ENCODE measurements at places on chromosomes 11 and 22.

- DNase-seq = peak; percentile 41
Observed at GRCh38 chr11:10413268-10413667, 41.8 kb upstream of the AMPD3 start.

- DNase-seq = no peak
Observed at GRCh38 chr11:10975287-10975721, 117.5 kb upstream of the ZBED5 start.

- DNase-seq = no peak
Observed at GRCh38 chr11:20536784-20537183, 62.6 kb upstream of the SLC6A5 start.

DNA sequence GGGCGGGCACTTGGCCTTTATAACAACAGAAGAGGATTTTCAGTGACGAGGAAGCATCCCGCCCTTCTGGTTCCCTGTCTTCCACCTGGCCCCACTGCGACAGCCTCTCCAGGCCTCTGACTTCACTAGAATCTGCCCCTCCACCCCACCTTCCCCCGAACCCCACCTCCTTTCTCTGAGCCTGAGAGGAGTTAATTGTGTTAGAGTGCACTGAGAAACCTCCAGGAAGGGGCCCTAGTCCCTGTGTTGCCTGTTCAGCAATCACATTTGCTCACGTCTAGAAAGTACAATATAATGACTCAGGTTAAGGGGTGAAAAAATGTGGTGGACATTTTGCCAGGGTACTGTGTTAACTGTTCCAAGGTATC lies 38.8 kb downstream of the PTPRJ start:
- no peak for DNase-seq

- DNase-seq = no peak
Observed at GRCh38 chr11:100851584-100852152, 164.6 kb downstream of the ARHGAP42 start.

DNA sequence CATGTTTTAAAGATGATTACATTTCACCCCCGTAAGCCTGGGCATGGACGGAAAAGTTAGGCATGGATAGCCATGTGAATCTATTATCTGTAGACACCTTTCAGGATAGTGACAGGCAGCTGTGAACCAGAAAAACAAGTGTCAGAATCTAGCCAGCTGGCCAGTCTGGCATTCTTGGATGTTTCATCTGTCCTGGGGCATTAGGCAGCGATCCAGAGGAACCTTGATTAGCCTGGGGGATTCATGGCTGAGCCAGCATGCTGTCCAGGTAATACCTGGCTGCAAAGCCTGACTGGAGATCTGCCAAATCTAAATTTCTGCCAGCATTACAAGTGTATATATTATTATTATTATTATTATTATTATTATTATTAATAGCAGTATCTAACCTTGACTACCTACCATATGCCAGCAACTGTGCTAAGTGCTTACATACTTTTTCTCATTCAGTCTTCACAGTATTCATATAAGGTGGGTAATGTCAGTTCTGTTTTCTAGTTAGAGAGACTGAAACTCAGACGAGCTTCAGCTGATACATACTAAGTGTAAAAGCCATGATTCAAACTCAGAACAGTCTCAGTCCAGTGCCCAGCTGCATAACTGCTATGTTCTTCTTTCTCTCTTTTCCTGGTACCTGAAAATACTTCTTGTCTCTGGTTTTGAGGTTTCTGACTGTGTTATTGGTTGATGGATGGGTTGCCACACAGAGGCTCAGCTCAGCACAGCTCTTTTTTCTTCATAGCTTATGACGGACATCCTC lies 12.8 kb downstream of the BMAL1 start:
- no peak for DNase-seq

DNA sequence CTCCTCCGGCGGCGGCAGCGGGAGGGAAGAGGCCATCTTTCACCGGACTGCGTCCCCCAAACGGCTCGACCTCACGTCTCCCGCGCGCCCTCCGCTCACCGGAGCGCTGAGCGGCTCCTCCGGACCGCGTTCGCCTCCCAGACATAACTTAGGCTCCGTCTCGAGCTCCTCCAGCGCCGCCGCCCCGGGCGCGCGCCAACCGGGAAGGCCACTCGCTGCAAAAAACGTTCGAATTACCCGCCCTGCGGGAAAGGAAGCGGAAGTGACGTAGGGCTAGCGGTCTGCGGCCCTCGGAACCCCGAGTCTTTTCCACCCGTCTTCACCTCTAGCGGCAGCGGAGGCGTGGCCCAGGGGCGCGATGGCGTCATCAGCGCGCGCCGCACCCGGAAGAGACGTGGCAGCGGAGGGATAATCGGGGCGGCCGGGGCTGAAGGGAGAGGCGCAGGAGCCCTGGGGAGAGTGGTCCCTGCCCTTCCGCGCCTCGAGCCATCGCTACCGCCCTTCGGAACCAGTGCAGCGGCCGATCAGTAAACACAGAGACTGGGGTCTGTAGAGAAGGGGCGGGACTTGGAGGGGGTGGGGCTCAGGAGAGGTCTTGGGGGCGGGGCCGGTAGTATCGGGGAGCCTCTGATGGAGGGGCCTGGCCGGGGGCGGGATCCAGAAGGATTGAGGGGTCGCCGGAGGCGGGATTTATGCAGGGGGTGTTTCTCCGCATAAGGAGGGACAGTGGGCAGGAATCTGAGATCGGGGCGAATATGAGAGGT lies at the start of the genes CDCA5 and ZFPL1:
TSS of gene CDCA5 (minus strand) at position 207 of the 764 bp plus-strand sequence. CDS start at position 145, 62 bp downstream.
TSS of gene ZFPL1 (plus strand) at position 389 of the 764 bp plus-strand sequence. CDS start 477 bp downstream, outside the sequence.
- peak; percentile 97 for DNase-seq

DNA sequence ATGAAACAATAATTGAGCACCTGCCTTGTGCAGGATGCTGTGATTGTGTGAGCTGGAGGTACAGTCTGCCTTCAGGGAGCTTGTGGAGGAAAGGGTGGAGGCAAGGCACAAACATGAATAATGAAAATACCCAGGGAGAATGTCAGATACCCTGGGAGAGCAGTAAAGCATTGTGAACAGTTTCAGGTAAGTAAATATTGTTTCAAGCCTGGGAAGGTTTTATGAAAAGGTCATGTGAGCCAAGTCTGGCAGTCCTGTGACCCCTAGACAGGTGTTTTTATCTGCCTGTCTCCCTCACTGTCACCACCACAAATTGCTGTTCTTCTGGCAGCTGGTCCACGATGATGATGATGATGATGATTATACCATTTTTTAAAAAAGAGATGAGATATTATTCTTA lies 32.0 kb downstream of the SPECC1L start:
- no peak for DNase-seq

- DNase-seq = no peak
Observed at GRCh38 chr11:17638311-17638710, 81.1 kb upstream of the MYOD1 start.

DNA sequence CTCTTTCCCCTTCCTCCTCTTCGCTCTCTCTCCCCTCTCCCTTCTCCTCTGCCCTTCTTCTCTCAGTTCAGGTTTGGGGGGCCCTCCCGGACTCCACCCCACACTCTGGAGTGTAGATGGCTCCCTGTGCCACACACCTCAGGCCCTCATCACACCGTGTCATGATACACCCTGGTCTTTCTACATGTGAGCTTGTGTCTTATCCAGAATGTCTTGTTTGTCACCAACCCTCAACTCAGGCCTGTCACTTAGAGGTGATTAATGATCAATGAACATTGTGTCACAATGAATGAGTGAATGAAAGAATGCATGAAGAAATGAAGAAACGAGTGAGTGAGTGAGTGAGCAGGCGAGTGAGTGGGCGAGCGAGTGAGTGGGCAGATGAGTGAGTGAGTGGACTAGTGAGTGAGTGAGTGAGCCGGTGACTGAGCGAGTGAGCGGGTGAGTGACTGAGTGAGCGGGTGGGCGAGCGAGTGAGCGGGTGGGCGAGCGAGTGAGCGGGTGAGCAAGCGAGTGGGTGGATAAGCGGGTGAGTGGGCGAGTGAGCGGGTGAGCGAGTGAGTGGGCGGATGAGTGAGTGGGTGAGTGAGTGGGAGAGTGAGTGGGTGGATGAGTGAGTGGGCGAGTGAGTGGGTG lies 33.8 kb downstream of the CAPN1 start:
- no peak for DNase-seq

- DNase-seq = peak; percentile 23
Observed at GRCh38 chr11:72039031-72039855, 40.5 kb downstream of the IL18BP start.

DNA sequence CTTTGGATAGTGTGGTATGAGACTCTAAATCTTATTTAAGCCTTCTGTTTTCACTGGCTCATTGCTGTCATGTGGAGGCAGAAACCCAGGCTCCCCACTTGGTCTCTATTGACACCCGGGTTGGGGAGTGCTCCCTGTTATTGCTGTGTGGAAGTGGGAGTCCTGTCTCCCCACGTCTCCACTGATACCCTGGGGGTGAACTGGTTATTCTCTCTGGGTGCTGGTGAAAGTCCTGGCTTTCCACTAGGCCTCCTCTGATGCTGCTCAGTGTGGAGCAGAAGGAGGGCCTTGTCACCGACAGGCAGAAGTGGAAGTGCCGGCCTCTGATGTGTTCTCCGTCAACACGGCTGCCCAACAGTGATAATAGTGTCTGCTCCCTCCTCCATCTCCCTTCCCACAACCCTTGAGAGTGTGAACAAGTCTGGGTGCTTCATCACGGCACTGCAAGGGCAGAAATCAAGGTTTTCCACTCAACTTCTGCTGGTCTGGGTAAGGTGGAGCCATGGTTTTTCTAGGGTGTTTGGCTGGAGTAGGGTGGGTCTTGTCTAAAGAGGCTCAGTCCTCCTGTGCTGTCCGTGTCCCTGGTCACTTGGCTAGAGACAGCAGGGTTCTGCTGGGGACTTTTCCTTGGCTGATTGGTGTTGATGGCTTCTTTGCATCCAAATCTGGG lies 240.7 kb upstream of the B3GAT1 start:
- no peak for DNase-seq

GRCh38 chr22:49297286-49297870 lies 530.3 kb downstream of the BRD1 start:
- no peak for DNase-seq

GRCh38 chr22:43035250-43035649 lies 20.3 kb upstream of the PACSIN2 start:
- DNase-seq = no peak

DNA sequence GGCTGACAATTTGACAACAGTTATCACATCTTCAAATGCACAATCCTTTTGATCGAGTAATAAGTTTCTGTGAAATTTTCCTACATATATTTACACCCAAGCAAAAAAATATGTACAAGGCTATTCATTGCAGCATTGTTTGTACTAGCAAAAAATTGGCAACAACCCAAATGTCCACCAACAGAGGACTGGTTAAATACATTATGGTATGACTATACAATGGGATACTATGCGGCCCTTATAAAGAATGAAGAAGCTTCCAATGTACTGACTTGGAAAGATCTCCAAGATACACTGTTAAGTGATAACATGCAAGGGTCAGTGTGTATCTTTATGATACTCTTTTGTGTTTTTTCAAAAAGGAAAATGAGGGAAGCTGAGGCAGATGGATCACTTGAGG lies 8.2 kb upstream of the P2RY2 start:
- DNase-seq = no peak

DNA sequence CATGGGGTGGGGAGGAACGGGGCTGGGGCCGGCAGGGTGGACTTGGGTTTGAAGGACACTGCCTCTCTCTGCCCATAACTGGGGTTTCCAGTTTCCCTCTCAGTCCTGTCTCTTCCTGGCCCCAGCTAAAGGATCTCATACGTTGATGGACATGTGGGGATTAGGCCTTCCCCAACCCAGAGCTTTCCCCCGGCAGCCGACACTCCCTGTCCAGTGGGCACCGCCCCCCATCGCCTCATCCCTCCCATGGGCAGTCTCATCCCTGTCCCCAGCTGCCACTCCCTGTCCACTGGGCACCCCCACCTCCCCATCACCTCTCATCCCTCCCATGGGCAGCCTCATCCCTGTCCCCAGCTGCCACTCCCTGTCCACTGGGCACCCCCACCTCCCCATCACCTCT lies 22.2 kb upstream of the ACR start:
- no peak for DNase-seq

DNA sequence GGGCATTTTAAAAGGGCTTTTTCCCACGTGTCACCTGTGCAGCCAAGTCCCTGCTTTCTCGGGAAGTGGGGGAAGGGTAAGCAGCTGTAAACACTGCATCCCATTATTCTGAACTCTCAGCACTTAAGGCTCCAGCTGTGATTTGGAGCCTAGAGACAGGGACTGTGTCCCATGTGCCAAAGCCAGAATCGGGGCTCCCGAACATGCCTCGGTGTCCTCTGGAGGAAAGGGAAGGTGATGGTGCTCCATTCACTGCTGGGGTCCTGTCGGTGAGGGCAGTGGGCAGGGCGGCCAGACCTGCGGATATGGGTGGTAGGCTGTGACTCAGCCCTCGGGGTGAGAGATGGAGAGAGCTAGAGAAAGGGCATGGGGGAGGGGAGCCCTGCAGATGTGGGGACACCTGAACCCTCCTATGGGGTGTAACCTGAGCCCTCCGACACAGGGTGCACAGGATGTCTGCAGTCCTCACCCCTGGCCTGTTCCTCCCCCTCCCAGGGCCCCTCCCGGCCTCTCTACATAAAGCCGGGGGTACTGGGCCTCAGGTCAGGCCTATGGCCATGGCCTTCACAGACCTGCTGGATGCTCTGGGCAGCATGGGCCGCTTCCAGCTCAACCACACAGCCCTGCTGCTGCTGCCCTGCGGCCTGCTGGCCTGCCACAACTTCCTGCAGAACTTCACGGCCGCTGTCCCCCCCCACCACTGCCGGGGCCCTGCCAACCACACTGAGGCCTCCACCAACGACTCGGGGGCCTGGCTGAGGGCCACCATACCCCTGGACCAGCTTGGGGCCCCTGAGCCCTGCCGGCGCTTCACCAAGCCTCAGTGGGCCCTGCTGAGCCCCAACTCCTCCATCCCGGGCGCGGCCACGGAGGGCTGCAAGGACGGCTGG lies 31.8 kb downstream of the CAPN1 start:
- DNase-seq = no peak

DNA sequence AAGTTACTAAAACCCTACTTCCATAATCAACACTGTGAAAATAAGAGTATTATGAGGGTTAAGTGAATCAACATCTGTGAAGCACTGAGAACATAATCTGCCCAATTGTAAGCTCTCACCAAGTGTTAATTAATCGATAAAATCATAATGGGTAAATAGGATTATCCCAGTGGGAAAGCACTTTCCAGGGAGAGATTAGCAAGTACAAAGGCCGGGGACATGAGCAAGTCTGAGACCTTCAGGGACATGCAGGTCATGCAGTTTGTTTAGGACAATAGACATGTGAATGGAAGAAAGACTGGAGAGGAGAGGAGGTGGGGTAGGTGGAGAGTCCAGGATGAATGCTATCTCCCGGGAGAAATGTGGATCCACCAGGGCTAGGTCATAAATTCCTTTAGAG lies 57.8 kb upstream of the FIBIN start:
- no peak for DNase-seq

- DNase-seq = no peak
Observed at GRCh38 chr11:9029422-9029821, 25.6 kb upstream of the NRIP3 start.
